ENCODE measurements at places on chromosomes 7 and 10. TPM values are rescaled to one million over a fixed set of nuclear protein-coding genes. Genes with fewer than 3 reads are reported as not detected.

NXPH1 gene
- total RNA-seq: 5.2 TPM

DNA sequence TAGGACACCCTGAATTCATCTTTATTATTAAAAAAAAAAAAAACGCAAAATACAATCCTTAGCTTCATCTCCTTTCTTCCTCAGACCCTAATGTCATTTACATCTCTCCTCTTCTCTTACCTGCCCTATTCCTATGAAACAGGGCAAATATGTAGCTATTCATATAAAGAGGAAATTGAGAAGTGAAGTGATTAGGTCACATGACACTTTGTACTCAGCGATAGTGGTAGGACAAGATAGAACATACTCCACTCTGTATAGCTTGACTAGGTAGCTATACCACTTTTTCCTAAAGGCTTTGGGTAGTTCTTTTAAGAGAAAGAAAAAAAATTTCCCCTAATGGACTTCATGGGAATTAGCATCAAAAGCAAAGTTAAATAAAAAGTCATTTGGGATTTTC lies 6.2 kb upstream of the CELF2 start:
- no peak for DNase-seq
- H3K4me3 ChIP-seq: no peak overlapping the region
- peaks cover 21% of the 10 kb centered on the region for H3K4me1 ChIP-seq

DNA sequence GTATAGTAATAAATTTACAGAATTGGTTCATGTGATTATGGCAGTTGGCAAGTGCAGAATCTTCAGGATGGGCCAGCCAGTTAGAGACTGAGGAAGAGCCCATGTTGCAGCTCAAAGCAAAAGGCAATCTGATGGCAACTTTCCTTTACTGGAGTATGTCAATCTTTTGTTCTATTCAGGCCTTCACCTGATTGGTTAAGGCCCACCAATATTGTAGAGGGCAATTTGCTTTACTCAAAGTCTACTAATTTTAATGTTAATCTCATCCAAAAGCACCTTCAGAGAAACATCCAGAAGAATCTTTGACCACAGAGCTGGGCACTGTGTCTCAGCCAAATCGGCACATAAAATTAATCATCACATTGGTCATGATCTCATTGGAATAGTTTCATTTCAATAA lies 20.0 kb upstream of the POM121L12 start:
- H3K27me3 ChIP-seq: no peaks in the 10 kb centered on the region
- H3K4me1 ChIP-seq: peaks cover 5% of the 10 kb centered on the region
- no peaks in the 10 kb centered on the region for H3K36me3 ChIP-seq

DNA sequence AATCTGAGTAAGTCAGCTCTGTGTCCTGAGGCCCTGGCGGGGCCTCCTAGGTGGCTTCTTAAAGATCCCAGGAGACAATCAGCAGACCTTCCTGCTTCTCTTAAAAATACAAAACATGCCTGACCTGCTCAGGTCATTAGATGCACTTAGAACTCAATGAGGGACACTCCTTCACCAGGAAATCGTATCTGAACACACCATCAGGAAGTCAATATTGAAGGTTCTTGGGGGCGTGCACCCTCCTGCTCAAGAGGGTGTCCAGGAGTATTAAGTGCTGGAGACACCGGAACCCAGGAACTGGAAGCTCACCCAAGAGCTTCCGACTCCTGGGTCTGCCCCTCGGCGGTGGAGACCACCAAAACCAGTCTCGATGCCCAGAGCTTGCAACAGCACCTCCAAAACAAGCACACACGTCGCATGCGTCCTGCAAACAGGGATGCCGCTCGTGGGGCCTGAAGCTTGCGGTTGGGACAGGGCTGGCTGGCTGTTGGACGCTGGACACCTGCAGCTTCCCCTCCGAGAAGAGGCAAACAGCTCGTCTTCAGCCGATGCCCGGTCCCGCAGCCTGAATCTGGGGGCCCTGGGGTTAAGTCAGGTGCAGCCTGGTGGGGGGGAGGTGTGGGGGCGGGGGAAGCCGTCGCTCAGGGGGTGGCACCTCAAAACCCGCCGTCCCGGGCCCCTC lies 803 bp downstream of the RAPGEF5 start:
- peaks cover 17% of the 10 kb centered on the region for H3K27me3 ChIP-seq
- H3K4me3 ChIP-seq: peak overlapping the region; percentile 68
- no peaks in the 10 kb centered on the region for H3K36me3 ChIP-seq
- H3K27ac ChIP-seq: no peak overlapping the region
- H3K4me1 ChIP-seq: peaks cover 16% of the 10 kb centered on the region

All from GM23338 (cell line).